Camera-type eye (tissue), 1 donor: ENCODE measurements at places on chromosomes 12 and 14. TPM values are rescaled to one million over a fixed set of nuclear protein-coding genes. Genes with fewer than 3 reads are reported as not detected.

OR6C76 gene
- total RNA-seq, result not detected

RPL10L gene
- not detected for total RNA-seq

SLC6A12 gene
- total RNA-seq, result 4.0 TPM

SMCO2 gene
- 1.9 TPM for total RNA-seq

SERPINA12 gene
- total RNA-seq, result 0.22 TPM

AMDHD1 gene
- 5.8 TPM for total RNA-seq

BCL2L14 gene
- total RNA-seq, result not detected

KRT85 gene
- 0.27 TPM for total RNA-seq

LALBA gene
- total RNA-seq, result not detected

FOXN4 gene
- total RNA-seq, result 3.4 TPM

HELB gene
- 14.5 TPM for total RNA-seq

ASB2 gene
- total RNA-seq, result 4.1 TPM

LRRC43 gene
- 1.6 TPM for total RNA-seq

VRTN gene
- total RNA-seq, result not detected

KRT83 gene
- total RNA-seq, result not detected

CCDC60 gene
- 32.3 TPM for total RNA-seq

FGF6 gene
- 1.8 TPM for total RNA-seq

KRT6C gene
- not detected for total RNA-seq

RNASE2 gene
- total RNA-seq, result not detected

CABP1 gene
- total RNA-seq, result 5.7 TPM

TPH2 gene
- total RNA-seq, result not detected

TMBIM4 gene
- 135 TPM for total RNA-seq
